ENCODE measurements at places on chromosomes 11 and 22. TPM values are rescaled to one million over a fixed set of nuclear protein-coding genes. Genes with fewer than 3 reads are reported as not detected.

The SDF2L1 gene
- total RNA-seq: 25.6 TPM

- peak; percentile 35 for DNase-seq
- peak overlapping the region; percentile 97 for H3K4me3 ChIP-seq
- H3K36me3 ChIP-seq: peaks cover 4% of the 10 kb centered on the region
- no peaks in the 10 kb centered on the region for H3K27me3 ChIP-seq
- peaks cover 32% of the 10 kb centered on the region for H3K4me1 ChIP-seq
These were observed 697 bp downstream of the RNF169 start for GRCh38 chr11:74749127-74749964.

DNA sequence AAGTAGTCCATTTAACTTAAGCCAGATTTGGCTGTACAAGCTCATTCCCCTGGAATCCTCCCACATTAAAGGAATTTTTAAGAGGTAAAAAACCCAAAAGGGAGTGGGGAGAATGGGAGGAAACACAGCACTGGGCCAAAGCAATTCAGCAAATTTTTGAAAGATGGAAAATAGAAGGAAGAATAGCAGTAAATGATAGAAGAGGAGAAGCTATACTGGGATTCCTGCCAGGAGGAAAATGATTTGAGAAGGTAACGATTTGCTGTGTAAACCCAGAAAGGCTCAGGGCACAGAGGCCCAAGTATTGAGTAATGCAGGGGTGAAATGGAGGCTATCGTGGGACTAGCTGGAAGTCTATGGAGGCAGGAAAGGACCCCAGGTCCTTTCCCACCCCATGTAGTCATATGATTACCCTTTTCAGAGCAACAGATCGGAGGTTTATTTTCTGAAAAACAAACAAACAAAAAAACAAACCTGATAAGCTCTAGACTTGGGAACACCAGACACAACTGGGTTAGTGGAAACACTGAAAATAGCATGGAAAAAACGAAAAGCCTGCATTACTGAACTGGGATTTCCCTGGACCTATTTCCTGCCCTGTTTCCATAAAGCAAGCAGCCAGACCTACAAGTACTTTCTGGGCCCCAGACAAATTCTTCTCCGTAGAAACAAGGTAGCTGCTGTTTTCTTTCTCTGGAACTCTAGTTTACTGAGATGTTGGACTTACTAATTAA is 140.0 kb downstream of the SWAP70 start:
- H3K27ac ChIP-seq: no peak overlapping the region
- DNase-seq: no peak
- H3K4me3 ChIP-seq: no peak overlapping the region
- peaks cover 2% of the 10 kb centered on the region for H3K4me1 ChIP-seq
- H3K27me3 ChIP-seq: no peaks in the 10 kb centered on the region

DNA sequence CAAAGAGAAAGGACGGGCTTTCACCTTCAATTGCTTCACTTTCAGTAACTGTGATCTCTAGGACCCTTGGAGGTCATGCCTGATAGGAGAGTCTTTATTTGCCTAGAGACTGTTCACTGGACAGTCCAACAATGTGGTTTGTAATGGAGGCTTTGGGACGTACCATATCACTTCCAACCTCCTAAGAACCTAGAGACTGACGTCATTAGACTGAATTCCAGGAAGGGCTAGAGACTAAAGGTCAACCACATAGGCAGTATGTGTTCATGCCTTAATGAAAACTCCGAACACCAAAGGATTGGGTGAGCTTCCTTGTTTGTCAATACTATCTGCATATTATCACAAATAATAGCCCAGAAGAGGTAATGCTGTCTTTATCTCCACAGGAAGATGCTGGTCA is 53.7 kb upstream of the CNTN5 start:
- H3K36me3 ChIP-seq: no peaks in the 10 kb centered on the region
- no peaks in the 10 kb centered on the region for H3K4me1 ChIP-seq
- no peak for DNase-seq
- H3K27me3 ChIP-seq: no peaks in the 10 kb centered on the region

- no peak overlapping the region for H3K27ac ChIP-seq
- H3K36me3 ChIP-seq: no peaks in the 10 kb centered on the region
- no peaks in the 10 kb centered on the region for H3K4me1 ChIP-seq
- H3K4me3 ChIP-seq: no peak overlapping the region
These were observed 349.9 kb upstream of the ANO3 start for GRCh38 chr11:25981998-25982397.

- DNase-seq: no peak
- H3K4me1 ChIP-seq: peaks cover 2% of the 10 kb centered on the region
- no peaks in the 10 kb centered on the region for H3K36me3 ChIP-seq
- H3K27me3 ChIP-seq: peaks cover 35% of the 10 kb centered on the region
- no peak overlapping the region for H3K4me3 ChIP-seq
These were observed 273.5 kb downstream of the ST3GAL4 start for GRCh38 chr11:126628790-126629621.

The SPI1 gene
- total RNA-seq: 4.9 TPM

- peaks cover 21% of the 10 kb centered on the region for H3K27me3 ChIP-seq
- H3K4me3 ChIP-seq: no peak overlapping the region
- no peak for DNase-seq
- H3K4me1 ChIP-seq: peaks cover 2% of the 10 kb centered on the region
These were observed 11.5 kb upstream of the EMID1 start for GRCh38 chr22:29194184-29194583.

The VSIG2 gene
- 0.32 TPM for total RNA-seq

GRCh38 chr22:46031965-46032851 is 55.2 kb upstream of the WNT7B start:
- no peak overlapping the region for H3K27ac ChIP-seq
- H3K4me3 ChIP-seq: no peak overlapping the region
- H3K4me1 ChIP-seq: peaks cover 10% of the 10 kb centered on the region
- peaks cover 6% of the 10 kb centered on the region for H3K27me3 ChIP-seq

DNA sequence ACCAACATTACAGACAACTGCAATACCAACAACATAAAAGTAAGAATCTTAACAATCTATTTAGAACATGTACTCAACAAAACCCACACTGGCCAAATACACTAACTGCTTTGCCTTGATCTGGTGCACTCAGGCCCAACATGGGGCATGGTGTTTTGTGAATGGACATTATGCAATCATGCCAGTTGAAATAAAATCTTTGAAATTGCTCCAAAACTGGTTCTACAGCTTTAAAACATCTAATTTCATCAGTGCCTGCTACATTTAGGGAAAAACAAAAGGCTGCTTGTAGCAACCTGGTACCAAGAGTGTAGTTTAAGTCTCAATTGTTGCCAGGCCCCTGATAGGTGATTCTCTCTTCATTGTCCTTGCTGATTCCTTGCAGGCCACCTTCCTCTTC is 3.3 kb upstream of the CTR9 start:
- no peak for DNase-seq
- peaks cover 2% of the 10 kb centered on the region for H3K36me3 ChIP-seq
- peaks cover 35% of the 10 kb centered on the region for H3K4me1 ChIP-seq
- H3K27me3 ChIP-seq: no peaks in the 10 kb centered on the region
- peak overlapping the region; percentile 89 for H3K27ac ChIP-seq

- H3K4me3 ChIP-seq: peak overlapping the region; percentile 85
- H3K27me3 ChIP-seq: peaks cover 39% of the 10 kb centered on the region
These were observed 673 bp upstream of the PANX2 start for GRCh38 chr22:50169774-50170341.

The TMPRSS4 gene
- not detected for total RNA-seq

The KIAA1671 gene
- 3.2 TPM for total RNA-seq

DNA sequence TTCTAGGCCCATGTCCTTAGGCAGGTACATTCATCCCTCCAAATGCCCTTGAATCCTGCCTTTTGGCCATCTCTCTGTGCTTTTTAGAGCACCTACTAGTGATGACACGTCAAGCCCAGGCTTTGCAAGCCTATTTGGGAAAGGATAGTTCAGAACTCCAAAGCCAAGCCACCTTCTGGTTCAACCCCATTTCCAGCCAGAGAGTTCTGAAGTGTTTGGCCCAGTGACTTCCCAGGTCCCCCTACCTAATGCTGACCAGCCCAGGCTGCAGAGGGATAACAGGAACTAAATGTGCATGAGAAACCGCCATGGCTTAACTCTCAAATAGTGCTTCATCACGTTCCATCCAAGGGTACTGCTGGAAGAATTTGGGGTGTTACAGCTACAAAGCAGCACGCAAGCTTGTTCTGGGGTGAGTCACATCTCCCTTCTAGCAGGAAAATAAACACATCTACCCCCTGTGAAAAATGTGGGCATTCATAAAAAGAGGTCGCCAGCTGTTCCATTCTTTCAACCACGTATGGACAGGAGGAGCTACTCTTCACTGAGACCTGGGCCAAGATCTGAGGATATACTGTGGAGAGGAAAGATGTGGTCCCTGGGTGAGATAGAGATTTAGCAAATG is 2.0 kb upstream of the FXYD6 start:
- H3K27ac ChIP-seq: no peak overlapping the region
- peak overlapping the region; percentile 19 for H3K4me3 ChIP-seq
- H3K27me3 ChIP-seq: peaks cover 80% of the 10 kb centered on the region
- no peak for DNase-seq
- peaks cover 4% of the 10 kb centered on the region for H3K36me3 ChIP-seq

The DGAT2 gene
- 0.55 TPM for total RNA-seq

DNA sequence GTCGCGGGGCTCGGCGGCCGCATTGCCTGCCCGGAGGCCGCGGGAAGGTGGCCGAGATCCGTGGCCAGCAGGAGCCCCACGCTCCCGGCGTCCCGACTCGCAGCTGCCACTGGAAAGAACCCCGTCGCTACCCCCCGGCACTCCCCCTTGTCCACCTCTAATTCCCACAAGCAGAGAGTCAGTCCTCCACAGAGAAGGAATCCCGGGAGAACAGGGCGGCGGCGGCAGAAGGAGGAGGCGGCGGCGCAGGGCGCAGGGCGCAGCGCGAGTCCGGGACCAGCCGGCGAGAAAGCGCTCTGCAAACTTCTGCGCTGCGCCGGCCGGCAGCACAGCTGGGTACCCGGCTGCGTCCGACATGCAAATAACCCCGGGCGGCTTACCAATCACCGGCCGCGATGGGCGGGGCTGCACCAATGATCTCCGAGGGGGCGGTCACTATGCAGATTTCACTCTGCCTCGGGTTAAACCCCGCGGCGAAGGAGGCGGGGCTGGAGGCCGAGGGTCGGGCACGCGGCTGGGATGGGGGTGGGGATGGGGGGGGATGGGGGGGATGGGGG is at the start of gene ABTB2:
ABTB2 (minus strand) TSS at position 310 of the 557 bp plus-strand sequence.
- peak within 1 kb of the TSS; percentile 97 for H3K4me3 ChIP-seq
- H3K27me3 ChIP-seq: peaks cover 59% of the 10 kb centered on the region
- H3K27ac ChIP-seq: peak within 1 kb of the TSS; percentile 51
- DNase-seq: peak; percentile 93

The SCGB1C1 gene
- not detected for total RNA-seq

The PRODH gene
- total RNA-seq: not detected

DNA sequence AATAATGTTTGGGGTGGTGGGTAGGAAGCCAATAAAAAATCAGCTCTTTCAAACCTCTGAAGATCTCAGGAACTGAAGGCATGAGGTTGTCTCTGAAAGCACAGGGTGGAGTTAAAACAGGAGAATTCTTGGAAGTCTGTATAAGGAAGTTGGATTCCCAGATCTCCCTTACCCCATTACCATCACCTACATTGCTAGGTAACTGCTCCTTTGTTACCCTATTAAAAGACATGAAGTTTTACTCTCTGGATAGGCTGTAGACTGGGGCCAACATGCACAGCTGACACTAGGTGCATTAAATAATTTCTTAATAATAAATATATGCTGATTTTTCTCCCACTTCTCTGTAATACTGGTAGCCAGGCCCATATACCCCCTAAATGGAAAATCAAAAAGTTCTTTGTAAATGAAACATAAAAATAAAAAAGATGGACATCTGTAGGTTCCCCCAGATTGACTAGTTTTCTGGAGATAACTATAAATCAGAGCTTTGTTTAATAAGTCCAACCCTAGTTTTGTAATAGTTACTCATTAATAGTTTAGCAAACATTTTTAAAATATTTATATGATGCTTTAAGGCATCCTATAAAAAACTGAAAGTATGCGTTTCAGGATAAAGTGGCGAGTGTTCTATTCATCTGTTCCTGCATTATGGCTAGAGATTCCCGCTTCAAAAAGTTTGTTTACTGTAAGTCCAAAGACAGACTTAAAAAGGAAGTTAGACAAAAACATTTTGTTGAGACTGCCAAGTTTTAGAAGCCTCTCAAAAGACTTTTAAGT is 63.8 kb downstream of the KIF18A start:
- H3K4me1 ChIP-seq: no peaks in the 10 kb centered on the region
- H3K4me3 ChIP-seq: no peak overlapping the region
- no peaks in the 10 kb centered on the region for H3K36me3 ChIP-seq
- no peak for DNase-seq

DNA sequence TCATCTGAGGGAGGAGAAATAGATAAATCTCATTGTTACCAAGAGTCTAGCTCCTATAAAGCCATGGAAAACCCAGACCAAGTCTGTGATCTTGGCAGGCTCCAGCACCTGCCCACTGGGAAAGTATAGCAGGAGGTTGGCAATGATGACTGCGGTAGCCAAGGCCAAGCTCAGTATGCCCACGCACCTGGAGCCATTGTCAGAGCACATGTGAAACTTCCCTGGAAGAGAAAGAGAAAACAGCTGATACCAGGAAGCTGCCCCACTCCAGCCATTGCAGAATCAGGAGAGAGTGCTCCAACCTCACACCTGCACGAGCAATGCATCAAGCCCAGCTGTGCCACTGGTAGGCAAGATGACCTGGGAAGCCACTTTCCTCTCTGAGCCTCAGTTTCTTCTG is 62.2 kb upstream of the HEPHL1 start:
- no peaks in the 10 kb centered on the region for H3K4me1 ChIP-seq
- no peaks in the 10 kb centered on the region for H3K36me3 ChIP-seq
- DNase-seq: no peak
- H3K4me3 ChIP-seq: no peak overlapping the region
- H3K27me3 ChIP-seq: peaks cover 35% of the 10 kb centered on the region

- no peak for DNase-seq
- H3K36me3 ChIP-seq: no peaks in the 10 kb centered on the region
- H3K27me3 ChIP-seq: peaks cover 82% of the 10 kb centered on the region
- H3K4me1 ChIP-seq: peaks cover 2% of the 10 kb centered on the region
- H3K27ac ChIP-seq: no peak overlapping the region
- H3K4me3 ChIP-seq: no peak overlapping the region
These were observed 45.3 kb upstream of the GALNT18 start for GRCh38 chr11:11667056-11667455.

The POLR2L gene
- 40.5 TPM for total RNA-seq

GRCh38 chr11:133518702-133519264 is 13.5 kb downstream of the OPCML start:
- no peak overlapping the region for H3K27ac ChIP-seq
- no peak for DNase-seq
- H3K4me1 ChIP-seq: no peaks in the 10 kb centered on the region
- H3K27me3 ChIP-seq: no peaks in the 10 kb centered on the region
- H3K4me3 ChIP-seq: no peak overlapping the region

GRCh38 chr11:30914143-30914762 is 328.1 kb upstream of the MPPED2 start:
- no peak for DNase-seq
- H3K36me3 ChIP-seq: no peaks in the 10 kb centered on the region
- peaks cover 21% of the 10 kb centered on the region for H3K27me3 ChIP-seq
- no peak overlapping the region for H3K4me3 ChIP-seq
- no peak overlapping the region for H3K27ac ChIP-seq

Data from T-helper 17 cell (primary cell).